Bronchial epithelial cell (primary cell): ENCODE measurements at places on chromosomes 7 and 10. TPM values are rescaled to one million over a fixed set of nuclear protein-coding genes. Genes with fewer than 3 reads are reported as not detected.

DNA sequence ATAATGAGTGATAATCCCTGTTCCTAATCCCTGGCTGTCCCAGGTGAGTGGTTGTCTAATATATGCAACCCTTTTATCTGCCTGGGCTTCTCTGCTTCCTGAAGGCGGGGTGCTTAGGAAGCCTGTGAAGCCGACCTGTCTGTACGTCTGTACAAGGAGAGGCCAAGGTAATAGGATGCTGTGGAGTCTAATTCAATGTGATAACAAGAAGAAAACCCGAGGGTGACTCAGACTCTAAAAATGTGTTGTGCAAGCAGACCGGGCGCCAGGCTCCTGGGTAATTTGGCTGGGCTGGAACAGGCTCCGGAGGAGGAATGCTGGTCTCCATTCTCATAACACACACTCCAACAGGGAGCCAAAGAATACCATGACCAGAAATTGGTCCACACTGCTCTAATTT is 43.6 kb downstream of the THNSL1 start:
- DNase-seq = peak; percentile 97

DNA sequence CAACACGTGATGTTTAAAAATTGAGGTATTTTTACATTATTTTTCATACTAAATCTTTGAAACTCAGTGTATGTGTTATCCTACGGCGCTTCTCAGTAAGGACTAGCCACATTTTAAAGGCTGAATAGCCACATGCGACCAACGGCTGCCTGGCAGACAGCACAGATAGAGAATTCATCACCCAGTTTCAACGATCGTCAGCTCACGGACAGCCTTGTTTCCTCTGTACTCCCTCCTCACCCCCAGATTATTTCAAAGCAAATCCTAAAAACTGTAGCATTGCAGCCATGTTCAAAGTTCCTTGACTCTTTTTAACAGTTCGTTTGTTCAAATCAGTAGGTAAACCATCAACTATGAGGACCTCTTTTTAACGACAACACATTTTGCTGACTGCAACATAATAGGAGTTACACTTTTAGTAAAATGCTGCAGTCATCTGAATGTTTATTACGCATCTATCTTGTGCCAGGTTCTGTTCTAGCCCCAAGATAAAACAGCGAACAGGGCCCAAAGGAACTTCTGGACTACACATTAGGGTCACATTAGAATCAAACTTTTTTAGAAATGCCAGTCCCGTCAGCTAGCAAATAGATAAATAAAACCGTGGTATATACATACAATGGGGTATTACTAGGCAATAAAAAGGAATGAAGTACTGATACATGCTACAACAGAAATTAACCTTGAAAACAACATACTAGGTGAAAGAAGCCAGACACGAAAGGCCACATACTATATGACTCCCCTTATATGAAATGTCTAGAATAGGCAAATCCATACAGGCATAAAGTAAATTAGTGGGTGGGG is 5.7 kb downstream of the OSBPL3 start:
- DNase-seq = no peak

DNA sequence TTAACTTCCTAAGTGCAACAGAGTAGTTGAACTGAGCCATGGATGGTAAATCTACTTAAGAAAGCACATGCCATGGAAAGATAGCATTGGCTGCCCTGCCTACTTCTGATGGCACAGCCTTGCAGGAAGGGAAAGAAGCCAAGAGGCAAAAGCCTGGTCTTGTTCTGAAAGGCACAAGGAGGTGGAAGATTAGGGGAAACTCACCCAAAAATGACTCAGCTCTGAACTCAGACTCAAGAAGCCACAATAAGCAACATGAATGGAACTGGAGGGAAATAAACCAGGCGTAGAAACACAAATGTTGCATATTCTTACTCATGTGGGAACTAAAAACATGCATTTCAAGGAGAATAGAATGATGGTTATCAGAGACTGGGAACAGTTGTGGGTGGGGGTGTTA is 20.8 kb upstream of the ALOX5 start:
- peak; percentile 68 for DNase-seq

DNA sequence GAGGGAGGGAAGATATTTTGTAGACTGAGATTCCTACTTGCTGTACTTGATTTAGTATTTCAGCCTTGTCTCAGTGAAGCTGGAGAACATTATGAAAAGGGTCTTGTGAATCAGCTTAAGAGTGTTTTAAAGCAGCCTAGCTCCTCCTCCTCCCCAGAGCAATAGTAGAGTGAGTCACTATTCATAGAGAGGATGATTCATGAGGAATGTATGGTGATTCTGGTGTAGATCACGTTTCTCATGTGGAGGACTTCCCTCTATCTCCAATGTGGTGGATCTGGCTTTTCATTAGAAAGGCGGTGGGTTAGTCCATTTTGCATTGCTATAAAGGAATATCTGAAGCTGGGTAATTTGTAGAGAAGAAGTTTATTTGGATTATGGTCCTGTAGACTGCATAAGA is 340.1 kb upstream of the CHRM2 start:
- DNase-seq = peak; percentile 70

GRCh38 chr10:129942936-129943715 is 20.9 kb downstream of the EBF3 start:
- no peak for DNase-seq

- no peak for DNase-seq
Measured at GRCh38 chr7:70063927-70064326, 465.7 kb downstream of the AUTS2 start.

LMOD2 gene
- not detected in 2 replicates for total RNA-seq

DNA sequence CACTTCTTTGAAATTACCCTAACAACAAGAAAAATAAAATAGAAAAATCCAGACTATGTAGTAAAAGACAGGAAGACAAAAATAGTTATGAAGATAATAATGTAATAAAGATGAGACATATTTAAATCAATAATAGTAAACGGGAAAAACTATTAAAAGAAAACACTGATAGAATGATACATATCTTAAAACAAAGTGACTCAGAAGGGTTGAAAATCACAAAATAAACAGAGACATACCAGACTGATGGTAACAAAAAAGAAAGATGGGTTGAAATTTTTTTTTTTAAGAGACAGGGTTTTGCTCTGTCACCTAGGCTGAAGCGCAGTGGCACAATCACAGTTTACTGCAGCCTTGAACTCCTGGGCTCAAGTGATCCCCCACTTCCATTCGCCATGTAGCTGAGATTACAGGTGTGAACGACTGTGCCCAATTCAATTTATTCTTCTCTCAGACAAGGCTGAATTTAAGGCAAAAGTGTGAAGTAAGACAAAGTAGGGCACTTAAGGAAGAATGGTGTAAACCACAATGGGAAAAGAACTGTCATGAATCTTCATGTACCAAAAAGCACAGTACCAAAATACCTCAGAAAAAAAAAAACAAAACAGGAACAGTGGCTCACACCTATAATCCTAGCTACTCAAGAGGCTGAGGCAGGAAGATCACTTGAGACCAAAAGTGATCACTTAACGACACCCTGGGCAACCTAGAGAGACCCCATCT is 47.4 kb downstream of the LMBR1 start:
- no peak for DNase-seq

DNA sequence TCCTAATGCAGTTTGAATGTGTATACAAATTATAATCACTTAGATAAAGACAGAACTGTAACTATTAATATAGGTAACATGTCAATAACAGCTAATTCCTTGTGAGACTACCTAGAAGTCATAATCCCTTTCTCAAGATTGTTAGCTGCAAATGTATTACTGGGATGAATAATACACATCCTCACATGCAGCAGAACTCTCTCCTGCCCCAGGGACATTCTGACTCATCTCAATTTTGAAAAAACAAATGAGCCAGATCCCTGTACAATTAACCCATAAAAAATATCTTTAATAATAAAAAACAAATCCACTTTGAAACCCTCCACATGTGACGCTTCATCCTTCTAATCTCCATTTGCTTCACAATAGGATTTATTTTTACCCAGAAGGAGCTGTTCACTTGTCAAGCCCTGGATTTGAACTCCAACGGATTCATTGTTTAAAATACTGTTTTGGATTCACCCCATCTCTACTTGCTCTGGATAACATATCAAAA is 428.4 kb upstream of the TEX47 start:
- peak; percentile 15 for DNase-seq

- DNase-seq = no peak
Measured at GRCh38 chr7:22252936-22253536, 103.9 kb downstream of the RAPGEF5 start.

COL13A1 gene
- total RNA-seq = under 0.01 TPM in 1 of 2 replicates, not detected in the other

- DNase-seq = peak; percentile 67
Measured at GRCh38 chr10:69403519-69403918, 13.2 kb downstream of the TACR2 start.

DNA sequence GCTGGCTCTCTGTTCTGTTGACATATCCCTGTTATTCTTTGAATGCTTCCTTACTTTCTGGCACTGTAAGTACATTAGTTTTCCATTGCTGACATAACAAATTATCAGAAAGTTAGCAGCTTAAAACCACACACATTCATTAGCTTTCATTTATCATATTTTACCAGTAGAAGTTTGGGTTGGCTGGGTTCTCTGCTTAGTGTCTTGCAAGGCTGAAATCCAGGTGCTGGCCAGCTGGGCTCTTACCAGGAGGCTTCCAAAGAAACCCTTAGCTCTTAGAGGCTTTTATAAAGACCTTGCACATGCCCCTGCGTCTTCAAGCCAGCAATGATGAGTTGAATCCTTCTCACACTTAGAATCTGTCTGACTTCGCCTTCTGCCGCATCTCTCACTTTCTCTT is 160.6 kb downstream of the MLLT10 start:
- DNase-seq = no peak

GIMAP5 gene
- not detected in 2 replicates for total RNA-seq

PRKAR2B gene
- total RNA-seq = 0.26 TPM in 1 of 2 replicates, not detected in the other

CUL2 gene
- total RNA-seq = 21.3 and 23.4 TPM in 2 replicates

DNA sequence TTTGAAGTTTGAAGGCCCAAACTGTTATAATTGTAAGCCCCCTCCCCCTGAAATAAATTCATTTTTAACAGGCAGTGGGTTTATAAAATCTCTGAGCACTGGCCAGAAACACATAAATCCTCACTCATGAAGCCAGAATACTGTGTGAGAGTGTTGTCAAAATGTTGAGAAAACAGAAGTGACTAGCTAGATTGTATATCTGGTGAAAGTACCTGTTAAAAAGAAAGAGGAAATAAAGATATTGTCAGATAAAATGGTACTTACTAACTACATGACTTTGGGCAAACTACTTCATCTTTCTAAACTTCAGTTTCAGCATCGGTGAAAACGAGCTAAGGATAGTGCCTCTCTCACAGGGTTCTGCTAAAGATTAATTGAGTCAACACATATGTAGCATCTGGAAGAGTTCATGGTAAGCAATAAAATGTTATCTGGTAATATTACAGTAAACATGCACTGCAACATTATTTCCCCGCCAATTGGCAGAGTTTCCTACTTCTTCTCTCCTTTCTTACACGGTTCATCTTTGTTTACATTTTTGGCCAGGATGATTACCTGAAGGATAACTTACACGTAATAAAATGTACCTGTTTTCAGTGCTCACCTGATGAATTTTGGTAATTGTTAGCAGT is 202.5 kb upstream of the CHRM2 start:
- no peak for DNase-seq

ATOH7 gene
- total RNA-seq = under 0.01 TPM in 1 of 2 replicates, not detected in the other

NUTM2B gene
- total RNA-seq = 0.26 and 1.0 TPM in 2 replicates

GRCh38 chr7:45028920-45029344 is 28.9 kb downstream of the CCM2 start:
- DNase-seq = no peak

- no peak for DNase-seq
Measured at GRCh38 chr7:78261302-78261701, 462.7 kb downstream of the PHTF2 start.
